ENCODE measurements at places on chromosomes 12 and 14.

DNA sequence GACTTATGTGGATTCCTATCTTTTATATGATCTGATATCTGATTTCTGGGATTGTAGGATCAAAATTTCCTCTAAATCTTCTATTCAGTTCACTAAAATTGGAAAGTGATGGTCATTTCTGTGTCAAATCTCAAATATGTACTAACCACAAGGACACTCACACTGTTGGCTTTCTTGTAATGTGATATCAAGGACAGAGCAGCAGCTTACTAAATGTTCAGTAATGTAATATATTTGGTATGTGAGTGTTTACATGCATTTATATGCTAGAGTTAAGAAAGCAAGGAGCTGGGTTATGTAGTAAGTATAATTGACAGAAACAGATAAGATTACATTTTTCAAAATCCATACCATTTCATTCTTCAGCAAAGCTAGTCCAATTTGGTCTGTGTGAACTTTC lies 16.5 kb downstream of the PUS7L start:
- no peaks in the 10 kb centered on the region for H3K27me3 ChIP-seq
- H3K4me3 ChIP-seq, result no peak overlapping the region
- peaks cover 95% of the 10 kb centered on the region for H3K36me3 ChIP-seq

DNA sequence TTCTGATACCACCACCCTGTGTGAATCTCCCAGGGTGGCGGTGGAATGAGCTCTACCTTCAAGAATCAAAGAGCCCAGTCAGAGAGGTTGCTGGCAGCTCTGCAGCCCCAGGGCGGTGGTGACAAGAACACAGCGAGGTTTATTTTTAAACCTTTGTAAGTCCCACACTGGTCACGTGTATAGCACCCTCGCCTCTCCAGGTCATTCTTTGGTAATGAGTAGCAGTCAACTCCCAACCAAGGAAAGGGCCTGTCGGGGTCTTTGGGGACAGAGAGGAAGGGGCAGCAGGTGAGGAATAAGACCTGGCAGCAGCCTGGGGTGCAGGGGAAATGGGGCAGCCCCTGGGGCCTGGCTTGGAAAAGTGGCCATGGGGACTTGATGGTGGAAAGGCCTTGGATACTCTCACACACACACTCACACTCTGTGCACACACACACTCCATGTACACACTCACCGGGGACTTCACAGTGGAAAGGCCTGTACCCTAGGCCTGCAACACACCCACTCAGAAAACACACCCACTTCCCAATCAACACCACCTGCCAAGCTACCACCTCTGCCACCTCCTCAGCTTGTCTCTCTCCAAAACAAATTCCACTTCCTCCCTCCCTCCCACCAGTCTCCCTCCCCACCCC lies 178.6 kb downstream of the DPF3 start:
- no peak overlapping the region for H3K4me3 ChIP-seq
- H3K27ac ChIP-seq, result no peak overlapping the region
- DNase-seq, result no peak
- peaks cover 39% of the 10 kb centered on the region for H3K4me1 ChIP-seq
- no peaks in the 10 kb centered on the region for H3K27me3 ChIP-seq
- H3K36me3 ChIP-seq, result no peaks in the 10 kb centered on the region

DNA sequence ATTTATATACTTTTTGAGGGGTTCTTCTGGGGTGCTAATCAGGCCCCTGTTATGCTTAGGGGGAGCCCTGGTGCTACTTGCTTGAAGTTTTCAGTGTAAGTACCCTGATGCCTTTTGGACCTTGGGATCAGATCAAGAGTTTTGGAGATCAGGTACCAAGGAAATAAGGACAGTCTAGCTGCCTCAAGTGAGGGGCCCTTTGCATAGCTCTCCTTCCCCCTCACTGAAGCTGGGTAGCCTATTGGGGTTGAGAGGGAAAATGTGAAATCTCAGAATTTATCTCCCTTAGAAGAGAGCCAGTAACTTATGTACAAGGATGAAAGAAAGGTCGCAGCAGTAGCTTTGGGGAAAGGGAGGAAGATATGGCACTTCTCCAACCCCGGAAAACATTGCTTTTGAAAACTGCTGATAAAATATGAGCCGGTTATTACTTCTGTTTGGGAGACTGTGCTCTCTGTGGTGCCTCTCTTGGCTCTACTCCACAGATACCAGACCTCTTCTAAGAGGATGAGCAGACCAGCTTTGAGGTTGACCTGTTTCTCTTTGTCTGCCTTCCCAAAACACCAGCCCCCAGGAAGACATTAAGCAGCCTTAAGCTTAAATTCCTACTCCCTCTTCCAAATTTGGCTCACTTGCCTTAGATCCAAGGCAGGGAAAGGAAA lies 8.8 kb upstream of the AMHR2 start:
- H3K27me3 ChIP-seq, result no peaks in the 10 kb centered on the region
- peaks cover 61% of the 10 kb centered on the region for H3K4me1 ChIP-seq
- DNase-seq, result peak; percentile 2
- peaks cover 3% of the 10 kb centered on the region for H3K36me3 ChIP-seq
- no peak overlapping the region for H3K4me3 ChIP-seq
- no peak overlapping the region for H3K27ac ChIP-seq

DNA sequence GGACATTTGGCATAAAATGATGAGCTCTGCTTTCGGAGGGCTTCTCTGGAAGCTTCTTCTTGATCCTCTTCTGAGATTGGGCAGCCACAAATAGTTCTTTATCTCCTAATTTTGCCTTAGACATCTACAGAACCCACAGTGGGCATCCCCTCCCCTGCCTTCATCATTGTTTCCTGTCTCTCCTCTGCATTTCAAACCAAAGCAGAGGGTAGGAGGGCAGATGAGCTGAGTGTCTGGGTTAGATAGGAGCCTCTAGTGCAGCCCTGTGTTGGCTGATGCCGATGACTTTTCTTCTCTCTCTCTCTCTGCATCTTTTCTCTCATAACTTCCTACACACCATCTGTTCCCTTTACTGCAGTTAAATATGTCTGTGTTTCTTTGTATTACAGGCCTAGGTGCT lies 8.5 kb upstream of the IL26 start:
- no peak overlapping the region for H3K27ac ChIP-seq
- no peaks in the 10 kb centered on the region for H3K27me3 ChIP-seq
- no peak for DNase-seq
- no peak overlapping the region for H3K4me3 ChIP-seq

- H3K36me3 ChIP-seq, result peaks cover 74% of the 10 kb centered on the region
- H3K27me3 ChIP-seq, result no peaks in the 10 kb centered on the region
- no peak for DNase-seq
- no peak overlapping the region for H3K4me3 ChIP-seq
- no peaks in the 10 kb centered on the region for H3K4me1 ChIP-seq
Observed at GRCh38 chr12:109069307-109070271, 17.2 kb downstream of the USP30 start.

DNA sequence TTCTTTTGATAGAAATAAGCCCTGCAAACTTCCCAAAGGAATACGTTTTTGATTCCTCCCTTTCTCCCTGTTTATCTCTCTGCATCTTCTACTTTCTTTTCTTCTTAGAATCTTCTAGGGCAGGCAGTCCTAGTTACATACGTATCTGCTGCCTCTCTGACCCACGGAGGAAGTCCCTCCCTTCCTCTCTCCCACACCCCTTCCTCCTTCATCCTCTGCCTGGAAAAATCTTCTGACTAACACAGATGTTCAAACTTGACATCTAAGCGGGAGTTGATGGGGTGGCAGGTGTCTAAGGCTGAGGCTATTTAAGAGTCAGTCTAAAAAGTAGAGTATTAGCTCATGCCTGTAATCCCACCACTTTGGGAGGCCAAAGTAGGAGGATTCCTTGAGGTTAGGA lies 88.6 kb downstream of the MAP1LC3B2 start:
- H3K4me1 ChIP-seq, result no peaks in the 10 kb centered on the region
- H3K36me3 ChIP-seq, result no peaks in the 10 kb centered on the region
- H3K27me3 ChIP-seq, result no peaks in the 10 kb centered on the region
- no peak overlapping the region for H3K27ac ChIP-seq
- no peak overlapping the region for H3K4me3 ChIP-seq

GRCh38 chr14:76993752-76994151 lies 34.8 kb downstream of the IRF2BPL start:
- no peak for DNase-seq
- no peaks in the 10 kb centered on the region for H3K27me3 ChIP-seq

- H3K27ac ChIP-seq, result no peak overlapping the region
- no peaks in the 10 kb centered on the region for H3K36me3 ChIP-seq
- H3K4me1 ChIP-seq, result no peaks in the 10 kb centered on the region
Observed at GRCh38 chr12:131333621-131334440, 377.1 kb upstream of the SFSWAP start.

GRCh38 chr12:19387161-19387560 lies 52.1 kb upstream of the AEBP2 start:
- H3K4me1 ChIP-seq, result no peaks in the 10 kb centered on the region
- no peaks in the 10 kb centered on the region for H3K27me3 ChIP-seq
- no peaks in the 10 kb centered on the region for H3K36me3 ChIP-seq
- no peak overlapping the region for H3K4me3 ChIP-seq
- no peak overlapping the region for H3K27ac ChIP-seq

DNA sequence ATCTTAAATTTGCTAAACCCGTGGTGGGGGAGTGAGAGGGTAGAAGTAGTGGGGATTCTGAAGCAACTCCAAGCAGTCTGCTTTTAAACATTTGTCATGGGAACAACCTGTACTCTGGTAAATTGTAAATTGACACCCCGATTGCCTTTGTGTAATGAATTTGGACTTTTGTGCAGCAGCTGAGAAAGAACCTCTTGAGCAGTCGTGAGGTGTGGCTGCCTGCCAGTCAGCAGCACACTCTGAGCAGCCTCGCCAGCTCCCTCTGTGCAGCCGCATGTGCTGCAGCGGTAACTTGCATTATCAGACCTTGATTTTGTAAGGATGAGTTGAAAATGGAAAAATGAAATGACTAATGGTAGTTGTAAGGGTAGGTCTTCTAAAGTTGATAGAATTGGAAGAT lies 74.3 kb downstream of the SUSD6 start:
- H3K4me3 ChIP-seq, result no peak overlapping the region
- DNase-seq, result no peak
- no peaks in the 10 kb centered on the region for H3K27me3 ChIP-seq
- H3K27ac ChIP-seq, result no peak overlapping the region

GRCh38 chr14:97959251-97959650 lies 1162.1 kb downstream of the VRK1 start:
- H3K27me3 ChIP-seq, result no peaks in the 10 kb centered on the region
- no peak overlapping the region for H3K27ac ChIP-seq
- H3K4me3 ChIP-seq, result no peak overlapping the region
- no peaks in the 10 kb centered on the region for H3K4me1 ChIP-seq

DNA sequence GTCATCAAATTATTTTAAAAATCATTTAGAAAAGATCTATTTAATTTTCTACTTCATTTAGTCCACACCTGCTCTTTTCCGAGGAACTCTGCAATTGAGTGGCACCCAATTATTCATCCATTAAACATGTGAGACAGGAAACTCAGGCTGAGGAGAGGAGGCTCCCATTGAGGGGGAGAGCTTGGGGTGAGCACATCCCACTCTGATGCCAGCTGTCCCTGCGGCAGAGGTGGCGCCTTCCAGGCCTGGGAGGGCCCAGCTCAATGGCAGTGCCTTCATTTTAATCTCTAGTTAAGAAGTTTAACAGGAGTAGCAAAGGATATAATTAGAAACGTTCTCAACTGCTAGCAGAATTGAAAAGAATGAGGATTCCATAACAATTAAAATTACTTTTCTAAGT lies 92.0 kb downstream of the ITPR2 start:
- peaks cover 3% of the 10 kb centered on the region for H3K36me3 ChIP-seq
- no peak overlapping the region for H3K27ac ChIP-seq
- no peak overlapping the region for H3K4me3 ChIP-seq
- DNase-seq, result no peak
- H3K27me3 ChIP-seq, result no peaks in the 10 kb centered on the region
- no peaks in the 10 kb centered on the region for H3K4me1 ChIP-seq

DNA sequence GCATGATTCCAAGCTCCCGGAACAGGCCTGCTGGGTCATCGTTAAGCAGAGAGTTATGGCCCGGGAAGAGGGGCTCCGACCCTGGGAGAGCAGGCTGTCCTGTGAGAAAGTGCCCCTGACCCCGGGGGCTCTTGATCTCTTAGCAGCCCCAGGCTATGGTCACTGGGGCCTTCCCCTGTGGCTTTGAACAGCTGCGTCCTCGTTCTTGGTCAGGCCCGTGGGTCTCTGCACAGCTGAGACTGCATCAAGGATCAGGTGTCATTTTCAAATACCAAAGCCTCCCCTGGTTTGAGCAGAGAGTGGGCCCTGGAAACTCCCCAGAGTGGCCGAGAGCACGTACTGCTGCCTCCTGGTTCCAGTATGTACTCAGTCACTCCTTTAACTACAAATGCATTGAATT lies 114.8 kb downstream of the ESRRB start:
- H3K4me1 ChIP-seq, result no peaks in the 10 kb centered on the region
- H3K27ac ChIP-seq, result no peak overlapping the region
- H3K36me3 ChIP-seq, result no peaks in the 10 kb centered on the region
- DNase-seq, result no peak
- no peak overlapping the region for H3K4me3 ChIP-seq

DNA sequence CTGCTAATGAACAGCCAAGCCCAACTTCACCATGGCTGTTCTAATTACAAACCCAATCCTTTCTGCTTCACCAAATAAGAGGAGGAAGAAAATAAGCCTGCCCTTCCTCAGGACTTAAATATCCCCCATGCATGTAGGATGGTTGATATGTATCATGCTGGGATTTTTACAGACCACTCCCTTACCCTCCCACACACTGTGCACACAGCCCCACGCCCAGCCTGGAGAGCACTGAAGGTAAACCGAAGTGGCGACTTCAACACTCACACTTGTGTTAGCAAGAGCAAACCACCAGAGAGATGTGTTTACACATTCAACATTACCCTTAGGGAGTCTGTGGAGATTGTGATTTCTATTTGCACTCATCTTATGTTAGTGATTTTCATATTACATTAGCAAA lies 241.2 kb downstream of the EGLN3 start:
- H3K36me3 ChIP-seq, result no peaks in the 10 kb centered on the region

GRCh38 chr12:53067993-53068770 lies 11.0 kb downstream of the SPRYD3 start:
- H3K27ac ChIP-seq, result peak overlapping the region; percentile 70
- no peak overlapping the region for H3K4me3 ChIP-seq
- DNase-seq, result no peak
- H3K36me3 ChIP-seq, result no peaks in the 10 kb centered on the region
- H3K4me1 ChIP-seq, result peaks cover 22% of the 10 kb centered on the region
- H3K27me3 ChIP-seq, result no peaks in the 10 kb centered on the region

- no peaks in the 10 kb centered on the region for H3K36me3 ChIP-seq
- no peak overlapping the region for H3K4me3 ChIP-seq
- H3K27ac ChIP-seq, result no peak overlapping the region
- no peaks in the 10 kb centered on the region for H3K4me1 ChIP-seq
- DNase-seq, result no peak
Observed at GRCh38 chr12:55024575-55024974, 4.8 kb downstream of the NEUROD4 start.

GRCh38 chr14:82915381-82915780 lies 1381.7 kb upstream of the SEL1L start:
- no peak overlapping the region for H3K4me3 ChIP-seq
- DNase-seq, result no peak
- H3K36me3 ChIP-seq, result no peaks in the 10 kb centered on the region
- no peaks in the 10 kb centered on the region for H3K4me1 ChIP-seq
- H3K27me3 ChIP-seq, result no peaks in the 10 kb centered on the region

DNA sequence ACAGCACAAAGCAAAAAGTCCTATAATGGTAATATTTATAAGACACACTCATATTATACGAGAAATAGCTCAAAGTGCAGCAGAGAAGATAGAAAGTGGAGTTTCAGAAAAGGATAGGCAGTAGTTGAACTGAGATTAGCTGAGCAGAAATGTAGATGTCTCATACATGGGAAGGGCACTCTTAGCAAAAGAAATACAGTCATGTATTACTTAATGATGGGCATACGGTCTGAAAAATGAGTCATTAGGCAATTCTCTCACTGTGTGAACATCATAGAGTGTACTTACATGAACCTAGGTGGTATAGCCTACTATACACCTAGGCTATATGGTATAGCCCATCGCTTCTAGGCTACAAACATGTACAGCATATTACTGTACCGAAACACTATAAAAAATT lies 671.3 kb downstream of the RPS29 start:
- no peaks in the 10 kb centered on the region for H3K27me3 ChIP-seq
- H3K27ac ChIP-seq, result no peak overlapping the region
- no peak for DNase-seq
- no peaks in the 10 kb centered on the region for H3K36me3 ChIP-seq

All from spleen (tissue), 13 donors.